Hematopoietic multipotent progenitor cell (in vitro differentiated cells): ENCODE measurements at places on chromosomes 13 and 19. TPM values are rescaled to one million over a fixed set of nuclear protein-coding genes. Genes with fewer than 3 reads are reported as not detected.

The KCNN1 gene
- total RNA-seq = under 0.01 TPM

The PNMA8B gene
- 0.81 TPM for total RNA-seq

The ELSPBP1 gene
- total RNA-seq = not detected

The FAM124A gene
- 0.27 TPM for total RNA-seq

The ZNF816 gene
- total RNA-seq = 9.2 TPM

The MEDAG gene
- not detected for total RNA-seq

The KLK4 gene
- total RNA-seq = not detected

The S1PR2 gene
- 6.7 TPM for total RNA-seq

The C1QTNF9B gene
- total RNA-seq = not detected

The NLRP9 gene
- total RNA-seq = not detected

The SIGLEC8 gene
- 0.27 TPM for total RNA-seq

The TFPT gene
- total RNA-seq = 14.3 TPM

The CEACAM5 gene
- total RNA-seq = not detected

The PTH2 gene
- not detected for total RNA-seq

The POSTN gene
- total RNA-seq = not detected
